ENCODE measurements at places on chromosomes 2 and 18. TPM values are rescaled to one million over a fixed set of nuclear protein-coding genes. Genes with fewer than 3 reads are reported as not detected.

Gene CGREF1
- total RNA-seq, result 3.5 TPM

Gene PDIA6
- 181 TPM for total RNA-seq

DNA sequence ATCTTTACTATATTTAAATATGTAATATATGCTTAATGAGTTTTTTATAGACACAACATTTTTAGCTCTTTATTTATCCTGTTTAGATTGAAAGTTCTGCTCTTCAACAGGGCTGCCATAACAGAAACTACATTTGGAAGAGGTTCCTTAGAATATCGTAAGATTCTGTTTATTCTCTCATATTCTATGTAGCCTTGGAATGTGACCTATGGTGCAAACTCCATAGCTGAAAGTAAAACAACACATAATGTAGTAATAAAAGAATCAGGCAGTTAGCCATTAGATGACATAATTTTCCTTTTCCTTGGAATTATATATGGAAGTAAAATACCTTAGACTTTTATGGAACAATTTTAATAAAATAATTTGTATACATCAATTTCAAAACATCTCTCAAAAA lies 91.3 kb downstream of the ZNF804A start:
- DNase-seq, result no peak

- no peak for DNase-seq
Observed at GRCh38 chr2:28583899-28584553, 88.2 kb downstream of the PLB1 start.
